ENCODE measurements at places on chromosomes 2 and 18.

DNA sequence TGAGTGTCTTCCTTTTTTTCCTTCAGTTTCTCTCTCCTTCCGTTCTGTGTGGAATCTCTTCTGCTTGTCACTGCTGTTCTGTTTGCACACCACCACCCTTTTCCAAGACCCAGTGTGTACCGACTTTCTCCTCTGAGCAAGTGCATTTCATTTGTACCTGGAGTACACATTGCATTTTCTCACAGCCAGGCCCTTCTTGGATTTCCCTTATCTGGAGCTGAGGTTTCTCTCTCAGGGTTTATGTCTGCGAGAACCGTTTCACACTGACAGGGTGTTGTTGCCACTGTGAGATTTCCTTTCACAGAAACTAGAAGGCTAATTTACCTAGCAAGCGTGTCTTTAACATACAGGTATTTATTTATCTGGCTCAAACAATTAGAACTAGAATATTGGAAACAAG lies 26.2 kb downstream of the NCOA1 start:
- no peak for DNase-seq

DNA sequence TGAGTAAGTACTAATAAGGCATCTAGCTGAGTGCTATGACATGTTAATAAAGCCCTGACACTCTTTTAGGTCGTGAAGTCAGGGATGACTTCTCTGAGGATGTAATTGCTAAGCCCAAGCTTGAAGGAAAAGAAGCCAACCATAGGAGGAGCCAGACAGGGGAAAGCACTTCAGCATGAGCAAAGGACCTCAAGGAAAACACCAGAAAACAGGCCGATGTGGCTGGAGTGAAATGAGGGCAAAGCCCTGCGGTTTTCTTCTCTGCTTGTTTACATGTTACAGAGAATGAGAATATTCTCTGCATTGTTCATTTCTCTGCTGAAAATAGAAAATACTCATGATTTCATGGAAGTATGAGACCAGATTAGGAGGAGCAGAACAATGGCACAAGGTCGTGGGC lies 112.5 kb upstream of the ARHGAP28 start:
- no peak for DNase-seq

GRCh38 chr2:229296016-229296415 lies 24.9 kb upstream of the PID1 start:
- DNase-seq = no peak

DNA sequence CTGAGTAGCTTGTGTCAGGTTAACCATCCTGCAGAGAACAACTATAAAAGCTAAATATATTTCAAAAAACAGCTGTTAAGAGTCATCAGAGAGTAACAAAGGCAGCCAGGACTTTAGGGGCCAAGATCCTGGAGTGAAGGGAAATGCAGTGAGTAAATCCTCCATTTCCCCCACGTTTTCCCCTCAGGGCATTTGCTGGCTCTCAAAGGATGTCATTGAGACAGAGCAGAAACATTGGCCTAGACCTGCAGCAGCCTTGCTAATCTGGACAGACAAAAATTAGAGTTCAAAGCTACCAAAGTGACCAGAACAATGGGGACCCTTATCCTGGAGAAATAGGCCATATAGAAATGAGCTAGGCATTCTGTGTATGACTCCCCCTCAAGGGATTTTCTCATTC lies 21.1 kb upstream of the KLHL29 start:
- no peak for DNase-seq

- no peak for DNase-seq
Observed at GRCh38 chr2:112646791-112647689, 1.3 kb downstream of the SLC20A1 start.

DNA sequence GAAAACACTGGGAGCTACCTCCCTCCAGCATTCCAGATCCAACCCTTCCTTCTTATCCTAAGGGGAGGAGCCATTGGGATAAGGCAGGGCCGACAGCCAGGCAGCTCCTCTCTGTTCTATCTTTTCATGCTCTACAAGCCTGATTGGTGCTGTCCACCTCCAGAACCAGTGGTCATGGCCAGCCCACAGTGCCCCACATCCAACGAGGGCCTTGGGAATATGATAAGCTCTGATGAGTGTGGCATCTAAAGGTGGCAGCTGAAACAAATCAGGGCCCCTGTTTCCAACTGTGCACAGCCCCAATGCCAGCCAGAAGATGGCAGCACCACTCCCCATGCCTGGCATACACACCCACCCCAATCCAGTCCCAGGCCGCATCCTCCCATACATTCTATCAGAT lies 329.3 kb downstream of the C1D start:
- DNase-seq = no peak

DNA sequence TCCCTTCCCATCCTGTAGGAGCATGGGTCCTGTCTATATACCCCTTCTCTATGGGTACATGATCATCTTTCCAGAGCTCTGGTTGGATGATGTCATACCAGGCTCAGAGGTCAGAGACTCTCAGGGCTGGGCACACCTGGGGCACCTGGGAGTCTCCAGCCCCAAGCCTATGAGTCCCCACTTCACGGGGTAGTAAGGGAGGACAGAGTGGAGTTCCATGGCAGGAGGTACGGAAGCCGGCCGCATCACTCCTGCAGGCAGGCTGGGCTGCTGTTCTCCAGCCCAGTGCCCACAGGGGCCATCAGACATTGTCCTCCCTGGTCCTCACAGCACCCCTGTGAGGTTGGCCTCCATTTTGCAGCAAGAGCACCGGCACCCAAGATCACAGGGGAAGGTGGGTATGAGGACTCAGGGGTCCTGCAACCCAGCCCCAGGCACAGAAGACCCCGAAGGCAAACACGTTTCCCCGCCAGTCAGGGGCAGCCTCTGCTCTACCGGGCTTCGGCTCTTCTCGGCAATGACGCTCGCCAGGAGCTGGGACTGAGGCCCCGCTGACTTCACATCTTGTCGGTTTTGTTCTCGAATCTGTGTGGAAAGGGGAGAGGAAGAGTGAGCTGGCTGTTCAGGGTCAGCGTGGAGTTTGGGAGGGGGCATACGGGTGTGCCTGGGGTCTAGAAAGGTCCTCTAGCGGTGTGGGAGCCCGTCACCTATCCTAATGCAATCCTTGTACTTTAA lies 91.5 kb downstream of the ADD2 start:
- DNase-seq = no peak

GRCh38 chr2:240388471-240389301 lies 46.8 kb upstream of the GPC1 start:
- no peak for DNase-seq

- no peak for DNase-seq
Observed at GRCh38 chr2:62570861-62571698, 65.1 kb upstream of the TMEM17 start.

GRCh38 chr2:112776113-112776512 lies 8.2 kb downstream of the IL1A start:
- no peak for DNase-seq

DNA sequence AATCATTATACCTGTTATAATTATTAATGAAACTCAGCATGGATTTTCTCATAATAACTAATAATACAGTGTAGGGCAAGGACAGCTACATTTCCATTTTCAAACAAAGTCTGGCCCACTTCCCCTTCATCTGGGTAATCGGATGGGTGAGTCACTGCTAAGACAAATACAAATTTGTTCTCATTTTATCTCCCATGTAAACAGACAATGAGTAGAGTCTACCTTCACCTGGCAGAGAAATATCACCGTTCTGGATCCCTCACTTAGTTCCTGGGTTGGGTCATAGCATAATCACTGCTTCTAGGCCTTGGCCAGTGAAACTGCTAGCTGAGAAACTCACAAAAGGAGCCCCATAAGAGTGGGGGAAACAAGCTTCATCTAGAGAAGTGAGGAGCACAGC lies 9.2 kb downstream of the CNTNAP5 start:
- no peak for DNase-seq

DNA sequence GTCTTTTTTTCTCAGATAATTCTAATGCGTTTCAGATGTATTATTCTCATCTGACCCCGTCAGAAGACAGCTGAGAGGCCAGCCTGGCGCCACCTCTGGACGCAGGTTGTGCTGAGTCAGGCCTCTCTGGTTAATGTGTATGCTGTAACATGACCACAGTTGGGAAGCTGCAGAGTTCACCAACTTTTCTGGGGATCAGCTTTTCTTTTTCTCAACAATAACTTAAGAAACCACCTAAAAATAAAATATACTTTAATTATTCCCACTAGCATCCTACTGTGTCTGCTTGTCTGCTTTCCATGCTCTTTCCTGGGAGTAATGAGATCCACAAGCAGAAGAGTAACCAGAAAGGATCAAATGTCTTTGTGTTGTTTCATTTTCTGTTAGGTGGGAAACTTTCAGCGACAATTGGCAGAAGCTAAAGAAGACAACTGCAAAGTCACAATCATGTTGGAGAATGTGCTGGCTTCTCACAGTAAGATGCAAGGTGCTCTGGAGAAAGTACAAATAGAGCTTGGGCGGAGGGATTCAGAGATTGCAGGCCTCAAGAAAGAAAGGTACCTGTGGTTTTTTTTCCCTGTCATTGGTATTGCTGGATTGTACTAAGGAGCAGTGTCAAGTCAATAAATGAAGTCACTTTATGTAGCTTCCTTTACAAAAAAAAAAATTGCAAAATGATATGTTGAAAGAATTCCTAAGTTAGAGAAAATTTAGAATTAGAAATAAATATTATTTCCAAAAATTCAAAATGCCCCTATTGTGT lies 79.8 kb downstream of the CCDC150 start:
- no peak for DNase-seq

- no peak for DNase-seq
Observed at GRCh38 chr2:137769406-137769805, 194.9 kb upstream of the HNMT start.

DNA sequence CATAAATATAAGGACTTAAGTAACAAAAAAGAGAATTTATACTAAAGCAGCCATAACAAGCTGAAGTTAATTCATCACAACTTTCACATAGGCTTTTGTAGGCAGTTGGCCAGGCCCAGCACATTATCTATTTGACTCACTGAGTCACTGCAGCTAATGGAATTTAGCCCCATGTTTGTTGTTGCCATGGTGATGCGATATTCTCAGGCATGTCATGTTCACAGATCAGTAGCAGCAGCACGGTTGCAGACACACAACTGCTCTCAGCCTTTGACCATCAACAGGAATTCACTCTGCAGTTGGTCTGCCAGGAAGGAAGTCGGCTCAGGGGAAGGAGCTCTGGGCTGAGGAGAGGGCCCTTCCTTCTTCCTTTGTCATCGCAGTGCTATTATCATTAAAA lies 639.8 kb downstream of the TMEM182 start:
- DNase-seq = no peak

- DNase-seq = peak; percentile 70
Observed at GRCh38 chr2:230974096-230974913, 21.6 kb upstream of the SPATA3 start.

- DNase-seq = no peak
Observed at GRCh38 chr2:11824901-11825828, 78.7 kb downstream of the LPIN1 start.

- no peak for DNase-seq
Observed at GRCh38 chr2:121220995-121221394, 64.0 kb downstream of the TFCP2L1 start.

DNA sequence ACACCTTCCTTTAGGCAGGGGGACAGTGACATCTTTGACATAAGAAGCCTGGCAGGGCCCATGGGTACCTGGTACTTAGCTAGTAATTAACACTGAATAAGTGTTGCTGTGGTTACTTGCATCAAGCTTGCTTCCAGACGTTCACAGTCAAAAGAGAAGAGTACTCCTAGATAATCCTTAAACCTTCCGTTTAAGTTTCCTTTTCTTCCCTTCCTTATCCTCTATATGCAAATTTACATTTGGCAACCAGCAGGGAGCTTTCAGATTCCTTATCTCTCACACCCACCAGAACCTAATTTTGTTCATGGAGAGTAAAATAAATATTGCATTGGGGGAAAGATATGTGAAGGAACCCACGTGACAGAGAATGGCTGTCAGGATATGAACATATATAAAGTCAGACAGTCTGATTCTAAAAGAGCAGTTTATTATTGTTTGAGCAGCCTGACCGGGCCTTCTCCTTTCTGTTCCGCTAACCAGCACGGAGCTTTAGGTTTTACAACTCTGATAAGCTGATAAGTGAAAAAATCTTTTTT lies 7.8 kb upstream of the RAB31 start:
- DNase-seq = no peak

- no peak for DNase-seq
Observed at GRCh38 chr2:211351987-211352386, 795.6 kb downstream of the CPS1 start.

DNA sequence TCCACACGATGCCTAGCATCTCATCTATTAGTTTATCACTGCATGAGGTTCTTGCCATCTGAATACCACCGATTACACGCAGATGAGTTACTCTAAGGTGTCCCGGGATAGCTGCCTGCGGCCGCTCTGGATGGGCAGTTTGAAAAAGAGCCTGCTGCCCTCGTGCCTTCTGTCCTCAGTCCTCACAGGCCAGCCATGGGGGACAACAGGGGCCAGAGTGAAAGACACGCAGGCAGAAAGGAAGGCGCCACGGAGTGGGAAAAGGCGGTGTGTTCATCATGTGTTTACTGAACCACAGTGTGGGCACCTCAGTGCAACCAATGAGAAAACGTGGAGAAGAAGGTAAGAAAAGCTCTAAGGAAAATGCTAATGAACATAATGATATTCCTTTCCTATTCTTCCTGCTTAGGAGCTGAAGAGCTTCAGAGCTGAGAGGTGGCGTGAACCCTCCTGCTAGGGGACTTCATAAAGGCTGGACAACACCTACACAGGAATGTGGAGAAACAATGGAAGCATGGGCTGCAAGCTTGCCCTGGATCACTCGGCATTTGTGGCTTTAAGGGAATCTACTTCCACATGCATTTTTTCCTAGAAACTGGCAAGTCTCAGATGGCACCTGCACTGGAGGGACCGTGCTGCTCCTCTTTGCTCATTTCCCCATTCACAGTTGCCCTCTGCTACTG lies 50.9 kb downstream of the CABYR start:
- no peak for DNase-seq

- no peak for DNase-seq
Observed at GRCh38 chr2:119681203-119681867, 2.3 kb downstream of the TMEM177 start.

GRCh38 chr18:47975105-47975504 lies 44.6 kb upstream of the SMAD2 start:
- DNase-seq = no peak

DNA sequence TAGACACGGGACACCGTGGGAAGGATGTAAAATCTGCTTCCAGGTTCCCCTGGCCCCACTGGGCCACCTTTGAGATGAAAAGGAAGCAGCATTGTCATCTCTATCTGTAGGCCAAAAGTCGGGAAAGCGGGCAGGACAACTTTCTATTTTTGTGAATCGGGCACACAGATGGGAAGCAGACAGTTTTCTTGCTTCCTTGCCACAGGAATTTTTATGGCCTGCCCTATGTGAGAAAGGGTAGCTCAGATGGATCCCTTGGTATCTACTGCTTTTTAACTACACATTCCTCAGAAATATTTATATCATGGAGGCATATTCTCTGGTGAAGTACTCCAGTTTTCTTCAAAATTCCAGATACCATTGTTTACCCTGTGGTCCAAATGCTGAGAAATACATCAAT lies 735.5 kb downstream of the CBLN2 start:
- DNase-seq = no peak
